Right renal pelvis (tissue), 4 donors: ENCODE measurements at places on chromosomes 5 and 9. TPM values are rescaled to one million over a fixed set of nuclear protein-coding genes. Genes with fewer than 3 reads are reported as not detected.
A peak's percentile ranks its signal among the peaks of the same experiment; 100 is the strongest.

DNA sequence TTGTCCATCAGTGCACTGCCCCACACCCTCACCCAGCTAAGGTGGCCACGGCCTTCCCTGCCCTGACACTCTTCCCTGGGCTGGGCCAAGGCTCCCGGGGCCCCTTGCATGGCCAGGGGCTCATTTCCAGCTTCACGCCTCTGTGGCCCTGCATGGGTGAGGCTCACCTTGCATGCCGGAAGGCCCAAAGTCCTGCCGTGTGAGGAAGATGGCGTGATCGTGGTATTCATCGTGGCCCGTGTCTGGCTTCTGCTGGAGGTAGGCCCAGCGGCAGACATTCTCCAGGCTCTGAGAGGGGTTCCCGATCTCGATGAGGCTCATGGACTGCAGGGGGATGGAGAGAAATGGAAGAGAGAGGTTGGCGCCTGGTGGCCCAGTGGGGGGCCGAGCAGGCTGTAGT is 98.4 kb downstream of the ZNF354C start:
- DNase-seq, result no peak

The OTULINL gene
- 12.4 TPM for polyA plus RNA-seq

DNA sequence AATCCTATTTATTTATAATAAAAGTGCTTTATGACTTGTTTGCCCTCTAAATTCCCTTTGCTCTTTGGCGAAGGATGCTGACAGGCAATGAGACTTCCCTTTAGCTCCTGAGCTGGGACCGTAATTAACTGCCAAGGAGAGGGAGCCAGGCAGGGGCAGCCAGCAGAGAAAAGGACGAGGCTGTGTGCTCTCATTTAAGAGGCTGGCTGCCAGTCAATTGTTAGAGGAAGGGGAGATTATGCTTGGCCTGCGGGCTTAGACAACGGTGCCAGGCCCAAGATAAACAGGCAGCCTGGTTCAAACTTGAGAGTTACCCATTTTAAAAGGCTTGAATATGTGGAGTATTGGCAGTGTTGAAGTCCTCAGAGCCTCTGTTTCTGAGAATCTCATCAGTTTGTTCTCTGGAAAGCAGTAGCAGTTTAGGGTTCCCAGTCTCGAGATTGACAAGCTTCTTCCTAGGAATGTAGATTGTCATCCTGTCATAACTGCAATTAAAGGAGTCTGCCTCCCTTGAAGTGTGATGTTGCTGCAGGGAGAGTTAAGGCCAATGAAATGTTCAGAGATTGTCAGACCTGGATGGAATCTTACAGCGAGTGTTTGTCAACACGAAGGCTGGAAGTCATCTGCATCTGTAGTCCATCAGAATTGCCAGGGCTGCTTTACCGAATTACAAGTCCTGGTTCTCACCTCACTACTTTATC is 113.2 kb downstream of the JAKMIP2 start:
- no peak for DNase-seq

- no peak for DNase-seq
Observed at GRCh38 chr5:14588145-14588544, 6.6 kb downstream of the OTULINL start.

The MYOZ3 gene
- 5.4 TPM for polyA plus RNA-seq

The KLHL3 gene
- 13.5 TPM for polyA plus RNA-seq

DNA sequence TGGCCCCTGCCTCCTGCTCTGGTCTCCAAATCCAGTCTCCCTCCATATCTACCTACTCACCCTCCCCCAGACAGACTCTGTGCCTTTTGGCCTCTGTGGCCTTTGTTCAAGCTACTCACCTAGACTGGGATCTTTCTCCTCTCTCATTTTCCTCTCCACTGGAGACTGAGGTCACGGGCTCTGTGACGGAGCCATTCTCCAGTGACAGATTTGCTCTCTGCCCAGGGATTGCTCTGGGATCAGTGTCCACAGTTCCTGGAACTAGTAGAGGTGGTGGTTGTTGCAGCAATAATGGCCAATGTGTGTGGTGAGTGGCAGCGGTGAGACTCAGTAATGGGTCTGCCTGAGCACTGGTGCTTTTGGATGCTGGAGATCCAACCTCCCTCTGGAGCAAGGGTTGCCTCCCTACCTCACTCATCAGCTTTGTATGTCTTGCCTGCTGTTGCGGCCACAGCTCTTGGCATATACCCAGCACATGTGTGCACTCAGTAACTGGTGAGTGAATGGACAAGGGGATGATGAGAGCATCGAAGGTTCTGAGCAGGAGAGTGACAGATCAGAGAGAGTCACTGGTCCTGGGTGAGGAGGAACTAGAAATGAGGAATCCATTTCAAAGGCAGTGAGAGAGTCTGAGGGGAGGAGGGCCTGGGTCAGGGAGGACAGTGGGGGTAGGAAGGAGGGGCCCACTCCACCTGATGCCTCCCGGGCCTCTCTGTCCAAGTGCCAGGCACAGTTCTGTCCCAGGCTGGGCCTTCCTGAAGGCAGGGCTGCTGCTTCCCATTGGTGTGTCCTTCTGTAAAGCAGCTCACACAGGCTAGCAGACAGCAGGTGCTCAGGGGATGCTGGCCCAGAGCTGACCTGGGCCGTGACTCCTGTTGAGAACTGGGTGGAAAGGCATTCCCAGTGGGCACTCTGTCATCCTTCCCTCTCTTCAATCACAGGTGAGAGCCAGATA is 96.5 kb upstream of the PITX1 start:
- no peak for DNase-seq

DNA sequence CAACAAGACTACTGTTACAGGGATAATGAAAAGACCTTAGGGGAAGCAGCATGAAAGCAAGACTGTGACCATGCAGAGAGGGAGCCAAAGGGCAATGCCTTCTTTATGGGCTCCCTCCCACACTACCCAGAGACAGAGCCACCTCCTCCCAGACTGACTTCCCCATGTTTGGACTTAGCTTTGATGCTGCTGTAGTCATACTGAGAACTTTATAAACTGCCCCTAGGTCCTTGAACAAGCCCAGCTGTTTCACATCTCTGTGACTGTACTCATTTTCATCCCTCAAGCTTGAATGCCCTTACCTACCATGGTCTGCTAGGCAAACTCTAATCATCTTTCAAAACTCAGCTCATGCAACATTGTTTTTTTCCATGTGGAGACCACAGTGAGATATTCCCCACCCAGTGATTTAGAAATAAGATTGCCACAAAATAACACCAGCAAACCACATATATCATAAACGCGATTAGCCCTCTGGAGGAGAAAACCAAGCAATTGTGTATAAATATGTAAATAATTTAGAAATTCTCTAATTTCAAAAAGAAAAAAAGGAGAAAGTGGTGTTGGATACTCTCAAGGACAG is 23.4 kb upstream of the FAM169A start:
- DNase-seq, result no peak

The SPINK13 gene
- not detected for polyA plus RNA-seq

DNA sequence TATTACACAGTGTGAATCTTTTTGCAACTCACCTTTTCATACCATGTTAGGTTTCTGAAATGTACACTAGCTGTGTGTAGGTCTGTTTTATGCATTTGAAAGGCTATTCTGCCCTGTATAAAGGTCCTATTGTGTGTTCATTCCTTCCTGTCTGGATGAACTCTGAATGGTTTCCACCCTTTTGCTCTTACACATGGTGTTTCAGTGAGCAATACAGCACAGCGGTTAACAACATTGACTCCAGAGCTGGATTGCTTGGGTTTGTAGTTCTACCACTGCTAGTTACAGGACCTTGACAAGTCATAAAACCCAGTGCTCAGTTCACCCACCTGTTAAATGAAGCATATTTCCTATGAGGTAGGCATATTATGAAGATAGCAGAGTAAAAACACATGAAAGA is 331.6 kb downstream of the ADGRV1 start:
- no peak for DNase-seq

DNA sequence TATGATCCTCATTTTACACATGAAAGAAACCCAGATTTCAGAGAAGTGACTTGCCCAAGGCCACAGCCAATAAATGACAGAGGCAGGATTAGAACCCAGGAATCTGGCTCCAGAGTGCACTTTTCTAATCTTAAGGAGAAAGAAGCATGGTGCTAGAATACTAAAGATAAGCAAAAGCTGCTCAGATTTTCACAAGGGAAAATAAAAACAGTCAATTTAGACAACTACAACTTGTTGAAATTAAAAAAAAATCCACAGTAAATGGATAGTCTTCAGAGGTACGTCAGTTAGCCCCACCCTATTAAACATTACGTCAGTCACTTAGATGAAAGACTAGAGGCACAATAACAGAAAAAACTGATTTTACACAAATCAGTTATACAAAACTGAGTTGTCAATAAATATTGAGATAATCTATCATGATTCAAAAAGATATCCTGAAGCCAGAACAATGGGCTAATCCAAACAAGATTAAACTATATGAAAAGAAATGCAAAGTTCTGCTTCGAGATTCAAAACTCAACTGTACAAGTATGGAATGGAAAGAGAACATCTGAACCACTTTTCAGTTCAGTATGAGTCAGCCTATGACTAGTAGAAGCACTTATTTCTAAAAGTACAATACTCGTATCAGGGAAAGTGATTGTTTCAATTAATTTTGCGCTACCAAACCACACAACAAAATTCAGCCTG is 9.3 kb downstream of the TMEM245 start:
- no peak for DNase-seq

DNA sequence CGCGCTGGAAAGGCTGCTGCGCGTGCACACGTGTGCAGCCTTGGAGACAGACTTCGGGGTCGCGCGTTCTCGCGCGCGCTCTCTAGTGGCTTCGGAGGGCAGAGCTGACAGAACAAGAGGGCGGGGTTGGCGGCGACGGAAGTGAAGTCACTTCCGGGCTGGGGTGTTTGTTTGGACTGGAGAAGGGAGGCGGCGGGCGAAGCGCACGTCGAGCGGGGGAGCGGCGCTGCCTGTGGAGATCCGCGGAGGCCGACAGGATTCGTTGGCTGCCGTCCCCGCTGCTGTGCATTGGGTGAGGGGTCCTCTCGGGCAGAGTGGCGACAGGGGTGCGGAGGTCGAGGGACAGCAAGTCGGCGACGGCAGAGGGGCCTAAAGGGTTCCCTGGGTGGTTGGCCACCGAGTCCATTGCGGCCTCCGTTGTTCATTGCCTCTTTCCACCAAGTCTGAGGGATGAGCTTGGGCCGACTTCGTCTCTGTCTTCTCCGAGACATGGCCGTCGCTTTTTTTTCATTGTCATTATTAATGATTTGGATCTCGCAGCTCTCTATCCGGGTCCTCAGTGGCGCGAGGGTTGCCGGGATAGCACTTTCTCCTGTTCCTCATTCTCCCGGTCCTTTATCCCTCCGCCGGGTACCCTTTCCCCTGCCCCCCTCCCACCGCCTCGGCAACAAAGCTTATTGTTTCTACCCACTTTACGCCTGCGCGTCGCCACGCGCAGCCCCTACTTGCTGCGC is at the start of gene PAIP2:
PAIP2 (plus strand) TSS at position 166 of the 734 bp plus-strand sequence. CDS start 21,931 bp downstream, outside the sequence.
- DNase-seq, result peak; percentile 98

The RGS7BP gene
- polyA plus RNA-seq, result 7.8 TPM

The MEIKIN gene
- not detected for polyA plus RNA-seq

The SLC6A18 gene
- polyA plus RNA-seq, result 1.6 TPM

- no peak for DNase-seq
Observed at GRCh38 chr9:76490249-76490990, 31.4 kb downstream of the GCNT1 start.

- no peak for DNase-seq
Observed at GRCh38 chr5:157306692-157307471, 41.0 kb downstream of the CYFIP2 start.

GRCh38 chr5:151078490-151079262 is 2.2 kb downstream of the TNIP1 start:
- DNase-seq, result no peak

DNA sequence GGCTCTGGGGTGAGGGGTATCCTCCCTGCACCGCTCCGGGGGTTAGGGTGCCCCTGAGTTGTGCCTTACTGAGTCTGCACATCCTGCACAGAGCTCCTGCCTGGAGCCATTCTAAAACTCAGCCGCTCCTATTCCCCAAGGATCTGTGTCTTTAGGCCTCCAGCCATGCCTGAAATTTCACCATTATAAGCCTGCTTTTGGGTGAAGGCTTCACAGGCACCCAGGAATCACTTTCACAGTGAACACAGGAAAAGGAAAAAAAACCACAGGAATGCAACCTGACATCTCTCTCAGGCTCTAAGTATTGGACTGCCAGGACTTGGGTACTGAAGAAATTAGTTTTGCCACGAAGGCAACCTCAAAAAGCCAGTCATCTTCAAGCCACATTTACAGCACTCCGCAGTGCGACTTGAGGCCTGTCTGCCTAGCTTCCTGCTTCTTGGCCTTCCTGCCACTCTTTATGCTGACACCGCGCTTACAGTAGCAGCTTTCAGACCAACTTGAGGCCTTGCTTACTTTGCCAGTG is 30.9 kb downstream of the GALNT10 start:
- DNase-seq, result no peak

DNA sequence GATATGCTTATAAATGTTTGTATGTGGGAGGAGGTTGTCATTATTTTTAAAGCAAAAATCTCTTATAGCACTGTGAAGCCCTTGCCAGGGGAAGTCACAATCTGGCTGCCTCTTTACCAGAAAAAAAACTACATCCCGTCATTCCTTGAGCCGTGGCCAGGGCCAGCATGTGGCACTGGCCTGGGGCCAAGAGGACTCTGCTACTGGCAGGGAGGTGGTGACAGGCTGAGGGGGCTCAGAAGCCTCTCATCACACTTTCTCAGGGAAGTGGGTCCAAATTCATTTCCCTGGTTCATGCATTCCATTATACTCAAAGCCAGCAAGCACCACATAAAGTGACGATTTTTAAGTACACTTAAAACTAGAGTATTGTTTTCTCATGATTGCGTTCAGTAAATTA is 457.3 kb downstream of the ZNF608 start:
- no peak for DNase-seq

The PLCXD3 gene
- 0.38 TPM for polyA plus RNA-seq

GRCh38 chr5:131647048-131647769 is 12.2 kb upstream of the RAPGEF6 start:
- DNase-seq, result no peak

DNA sequence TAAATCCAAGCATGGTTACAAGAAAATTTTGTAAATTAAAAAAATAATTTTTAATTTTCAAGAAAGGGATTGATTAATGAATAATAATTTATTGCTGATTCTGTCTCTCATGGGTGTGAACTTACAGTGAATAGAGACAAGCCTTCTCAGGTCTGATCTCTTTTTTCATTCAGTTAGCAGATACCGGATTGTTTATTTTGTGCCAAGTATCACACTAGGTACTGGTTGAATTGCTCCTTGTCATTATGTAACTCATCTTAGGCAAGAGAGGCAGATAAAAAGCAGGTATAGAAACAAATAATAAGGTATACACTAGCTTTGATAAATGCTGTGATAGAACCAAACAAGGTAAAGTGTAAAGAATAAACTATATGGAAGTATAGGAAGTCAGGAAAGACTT is 283.3 kb downstream of the PJA2 start:
- DNase-seq, result no peak

- no peak for DNase-seq
Observed at GRCh38 chr5:42924686-42925085, 113.0 kb upstream of the SELENOP start.
